ENCODE measurements at places on chromosomes 3 and 15.

DNA sequence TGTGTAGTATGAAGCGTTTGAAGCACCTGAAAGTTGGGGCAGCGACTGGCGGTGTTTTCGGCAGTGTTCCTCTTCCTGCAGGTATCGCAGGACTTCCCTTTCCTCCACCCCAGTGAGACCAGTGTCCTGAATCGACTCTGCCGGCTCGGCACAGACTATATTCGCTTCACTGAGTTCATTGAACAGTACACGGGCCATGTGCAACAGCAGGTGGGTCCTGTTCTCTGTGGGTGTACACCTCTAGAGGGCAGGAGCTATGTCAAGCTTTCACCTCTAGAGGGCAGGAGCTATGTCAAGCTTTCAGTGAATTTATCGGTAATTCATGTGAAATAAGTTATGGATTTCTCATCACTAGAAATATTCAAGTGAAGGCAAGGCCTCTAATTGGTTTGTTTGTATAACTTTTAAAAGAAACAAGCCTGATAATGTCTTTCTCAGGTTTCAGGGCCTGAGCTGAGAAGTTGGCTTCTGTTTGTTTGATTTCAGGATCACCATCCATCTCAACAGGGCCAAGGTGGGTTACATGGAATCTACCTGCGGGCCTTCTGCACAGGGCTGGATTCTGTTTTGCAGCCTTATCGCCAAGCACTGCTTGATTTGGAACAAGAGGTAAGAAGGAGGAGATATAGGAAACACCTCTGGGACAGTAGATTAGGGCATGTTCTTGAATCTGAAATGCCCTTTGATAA is 5.3 kb downstream of the TUBGCP4 start:
- peak; percentile 77 for DNase-seq

GRCh38 chr3:39639344-39640236 is 169.8 kb upstream of the MYRIP start:
- DNase-seq = no peak

- no peak for DNase-seq
Observed at GRCh38 chr15:51237816-51238215, 100.6 kb downstream of the CYP19A1 start.

GRCh38 chr3:24521420-24522145 is 26.9 kb upstream of the THRB start:
- DNase-seq = peak; percentile 64

DNA sequence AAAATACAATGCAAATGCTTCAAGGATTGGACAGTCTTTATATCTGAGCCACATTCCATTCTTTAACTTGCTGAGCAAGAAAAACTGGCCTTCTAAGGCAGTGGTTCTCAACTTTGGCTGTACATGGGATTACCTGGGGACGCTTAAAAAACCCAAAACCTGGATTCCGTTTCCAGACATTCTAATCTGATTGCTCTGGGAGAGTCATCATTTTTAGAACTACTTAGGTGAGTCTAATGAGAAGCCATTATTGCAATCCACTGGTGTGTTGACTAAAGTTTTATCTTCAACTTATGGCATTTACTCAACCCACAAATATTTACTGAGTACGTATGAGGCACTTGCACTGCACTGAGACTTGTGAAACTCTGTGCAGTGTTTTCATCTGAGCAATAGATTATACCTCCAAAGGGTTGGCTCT is 195.7 kb upstream of the ATP11B start:
- DNase-seq = no peak

GRCh38 chr15:77064539-77065308 is 6.2 kb downstream of the TSPAN3 start:
- DNase-seq = no peak

- DNase-seq = peak; percentile 34
Observed at GRCh38 chr15:48861813-48862431, 16.0 kb upstream of the EID1 start.

DNA sequence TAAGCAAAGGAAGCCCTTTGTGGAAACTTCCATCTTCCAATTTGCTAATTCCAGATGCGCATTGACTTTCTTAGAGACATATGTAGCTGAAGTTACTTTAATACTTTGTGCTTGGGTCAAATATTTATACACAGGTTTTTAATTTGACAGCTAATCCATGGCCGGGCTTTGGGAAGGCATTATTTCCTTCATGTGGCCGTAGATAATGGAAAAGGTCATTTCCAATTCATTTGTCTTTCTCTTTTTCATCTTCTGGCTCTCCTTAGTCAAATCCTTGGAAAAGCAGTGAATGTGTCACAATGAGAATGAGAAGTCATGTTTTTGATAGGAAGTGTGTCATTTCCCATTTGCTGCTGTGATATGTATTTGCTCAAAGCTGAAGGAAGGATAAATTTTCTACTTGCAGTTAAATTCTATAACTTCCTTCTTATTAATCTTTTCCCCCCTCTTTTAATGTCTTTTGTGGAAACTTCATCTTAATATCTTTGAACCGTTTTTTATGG is 323.3 kb downstream of the CLSTN2 start:
- no peak for DNase-seq

DNA sequence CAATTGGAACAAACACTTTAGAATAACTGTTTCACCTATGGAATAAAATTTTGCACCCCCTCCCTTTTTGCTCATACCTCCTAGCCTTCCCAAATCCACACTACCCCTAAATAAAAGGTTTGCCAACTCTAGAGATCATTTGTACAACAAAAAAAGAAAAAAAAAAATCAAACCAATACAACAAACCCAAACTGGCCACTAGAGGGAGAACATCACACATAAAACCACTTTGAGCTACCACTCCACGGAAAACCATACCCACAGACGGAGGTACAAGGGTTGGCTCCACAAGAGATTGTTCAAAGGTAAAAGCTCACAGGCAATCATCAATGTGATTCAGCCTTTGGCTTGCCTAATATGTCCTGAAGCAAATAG is 47.6 kb downstream of the SETMAR start:
- peak; percentile 69 for DNase-seq

DNA sequence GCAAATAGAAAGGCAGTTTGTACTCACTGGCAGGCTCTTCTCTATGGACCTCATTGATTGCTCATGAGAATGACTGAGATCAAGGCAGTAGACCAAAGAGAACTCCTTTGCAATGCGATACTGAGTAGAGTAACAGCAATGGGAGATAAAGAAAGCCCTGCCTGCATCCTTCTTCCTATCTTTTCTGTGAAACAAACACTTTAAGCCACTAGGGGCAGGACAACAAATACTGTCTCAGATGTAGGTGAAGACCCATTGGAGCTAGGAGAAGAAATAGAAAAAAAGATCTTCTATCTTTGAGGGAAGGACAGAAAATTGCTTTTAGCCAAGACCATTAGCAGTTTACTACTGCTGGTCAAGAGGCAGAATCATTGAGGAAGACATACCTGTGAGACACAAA is 117.6 kb upstream of the IGSF10 start:
- DNase-seq = no peak

GRCh38 chr3:170228093-170228766 is 6.0 kb downstream of the PRKCI start:
- no peak for DNase-seq

DNA sequence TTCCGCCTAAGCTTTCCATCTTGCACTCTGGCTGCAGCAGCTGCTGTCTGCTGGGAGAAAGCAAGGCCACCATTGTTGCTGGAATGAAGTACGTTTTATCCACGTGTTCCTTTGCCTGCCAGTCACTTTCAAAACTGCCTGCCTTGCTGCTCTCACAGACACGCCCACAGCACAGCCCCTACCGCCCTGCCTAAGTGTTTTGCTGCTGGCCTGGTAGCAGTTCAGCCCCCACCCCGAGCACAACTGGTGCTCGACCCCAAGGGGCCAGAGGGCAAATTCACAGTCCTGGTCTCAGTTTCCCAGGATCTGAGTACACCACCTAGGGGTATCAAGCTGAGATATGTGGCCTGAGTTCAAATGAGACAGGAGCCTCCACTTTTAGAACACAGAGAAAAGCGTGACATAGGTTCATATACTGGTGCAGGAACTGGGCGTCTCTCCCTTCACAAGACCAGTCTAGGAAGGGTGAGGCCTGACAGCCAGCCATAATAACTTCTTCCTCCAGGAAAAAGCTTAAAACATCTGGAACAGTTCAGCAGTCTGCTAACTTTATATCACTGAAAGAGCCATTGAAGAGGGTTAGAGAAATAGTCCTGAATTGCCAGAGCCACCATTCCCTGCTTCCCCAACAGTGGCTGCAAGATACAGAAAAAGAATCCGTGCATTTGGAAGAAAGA is 1012.3 kb downstream of the ZPLD1 start:
- DNase-seq = no peak

DNA sequence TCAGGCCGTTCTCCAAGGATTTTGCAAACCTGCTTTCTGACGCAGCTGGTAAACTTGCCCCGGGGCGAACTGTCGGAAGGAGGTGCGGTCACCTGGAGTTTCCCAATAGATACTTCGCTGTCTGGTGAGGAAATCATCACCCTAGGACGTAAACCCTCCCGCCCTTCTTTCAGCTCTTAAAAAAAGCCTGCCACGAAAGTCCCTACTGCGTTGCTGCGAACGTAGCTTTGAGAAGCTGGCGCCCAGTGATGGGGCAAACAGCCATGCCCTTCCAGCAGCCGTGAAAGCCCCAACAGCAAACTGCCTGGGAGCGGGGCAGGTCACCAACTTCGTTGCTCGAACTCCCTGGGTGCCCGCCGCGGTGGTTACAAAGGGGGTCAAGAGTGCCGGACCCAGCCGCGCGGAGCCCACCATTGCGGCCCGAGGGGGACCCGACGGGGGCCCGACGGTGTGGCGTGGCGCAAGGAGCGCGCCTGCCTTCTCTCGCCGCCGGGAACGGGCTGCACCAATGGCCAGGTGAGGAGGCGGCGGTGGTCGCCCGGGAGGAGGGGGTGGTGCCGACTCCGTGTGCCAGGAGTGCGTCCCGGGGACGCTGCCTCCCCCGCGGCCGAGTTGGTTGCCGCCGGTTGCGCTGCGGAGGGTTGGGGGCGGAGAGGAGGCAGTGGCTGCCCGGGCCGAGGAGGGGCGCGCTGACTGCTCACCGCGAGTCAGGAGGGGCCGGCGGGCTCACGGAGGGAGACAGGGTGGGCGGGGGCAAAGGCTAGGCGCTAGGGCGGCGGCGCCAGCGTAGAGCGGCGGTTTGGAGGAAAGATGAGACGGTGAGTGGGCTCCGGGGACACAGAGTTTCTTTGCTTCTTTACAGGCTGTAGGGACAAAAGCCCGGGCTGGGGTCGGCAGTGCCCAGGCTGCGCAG is at the start of gene PHLDB2:
Gene PHLDB2, plus strand, starts transcription at position 205 of the 913 bp plus-strand sequence. CDS start 24,813 bp downstream, outside the sequence.
- DNase-seq = peak; percentile 57

- DNase-seq = no peak
Observed at GRCh38 chr3:184262764-184263179, 1.4 kb upstream of the CAMK2N2 start.

- DNase-seq = no peak
Observed at GRCh38 chr3:31793821-31794220, 187.2 kb downstream of the OSBPL10 start.

DNA sequence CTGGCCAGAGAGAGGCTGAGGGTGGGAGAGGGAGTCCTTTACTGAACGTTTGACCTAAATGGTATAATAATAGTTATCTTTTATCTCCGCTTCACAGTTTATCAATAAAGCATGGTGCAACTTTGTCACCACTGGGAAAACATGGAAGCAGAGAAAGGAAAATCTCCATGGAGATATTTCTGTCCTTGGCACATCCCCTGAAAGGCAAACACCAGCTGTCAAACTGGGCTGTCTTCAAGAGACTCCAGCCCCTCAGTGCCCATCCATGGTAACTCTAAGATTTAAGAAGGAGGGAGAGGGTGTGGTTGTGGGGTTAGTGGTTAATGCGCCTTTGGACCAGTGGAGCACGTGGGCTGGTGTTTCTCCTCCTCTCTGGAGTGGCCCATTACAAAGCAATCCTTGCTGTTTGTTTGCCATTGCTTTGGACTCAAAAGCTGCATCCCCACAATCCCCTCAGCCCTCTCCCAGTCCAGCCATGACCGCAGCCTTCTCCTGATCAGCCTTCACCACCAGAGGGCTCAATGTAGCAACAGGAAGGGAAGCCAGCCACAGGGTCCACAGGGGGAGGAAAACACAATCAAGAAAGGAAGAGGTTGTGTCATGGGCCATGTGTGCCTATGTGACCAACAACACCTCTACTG is 38.2 kb upstream of the FAM174B start:
- no peak for DNase-seq

DNA sequence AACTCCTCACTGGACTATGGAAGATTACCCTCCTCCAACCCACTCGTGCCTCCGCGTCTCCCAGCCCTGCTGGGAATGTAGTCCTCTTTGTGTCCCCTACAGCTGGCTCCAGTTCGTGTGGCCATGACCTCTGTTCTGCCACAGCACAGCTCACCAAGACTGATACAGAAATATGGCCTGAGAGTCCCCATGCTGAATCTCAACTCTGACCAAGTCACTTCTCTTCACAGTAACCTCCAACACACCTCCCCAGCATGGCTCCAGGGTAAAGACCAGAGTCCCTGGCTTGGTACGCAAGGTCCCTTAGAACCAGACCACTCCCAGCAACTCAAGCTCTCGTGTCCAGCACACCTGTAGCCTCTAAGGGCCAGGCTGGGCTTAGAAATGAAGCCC is 2.3 kb upstream of the COL7A1 start:
- no peak for DNase-seq

- DNase-seq = no peak
Observed at GRCh38 chr3:186237915-186238314, 124.1 kb downstream of the DGKG start.

DNA sequence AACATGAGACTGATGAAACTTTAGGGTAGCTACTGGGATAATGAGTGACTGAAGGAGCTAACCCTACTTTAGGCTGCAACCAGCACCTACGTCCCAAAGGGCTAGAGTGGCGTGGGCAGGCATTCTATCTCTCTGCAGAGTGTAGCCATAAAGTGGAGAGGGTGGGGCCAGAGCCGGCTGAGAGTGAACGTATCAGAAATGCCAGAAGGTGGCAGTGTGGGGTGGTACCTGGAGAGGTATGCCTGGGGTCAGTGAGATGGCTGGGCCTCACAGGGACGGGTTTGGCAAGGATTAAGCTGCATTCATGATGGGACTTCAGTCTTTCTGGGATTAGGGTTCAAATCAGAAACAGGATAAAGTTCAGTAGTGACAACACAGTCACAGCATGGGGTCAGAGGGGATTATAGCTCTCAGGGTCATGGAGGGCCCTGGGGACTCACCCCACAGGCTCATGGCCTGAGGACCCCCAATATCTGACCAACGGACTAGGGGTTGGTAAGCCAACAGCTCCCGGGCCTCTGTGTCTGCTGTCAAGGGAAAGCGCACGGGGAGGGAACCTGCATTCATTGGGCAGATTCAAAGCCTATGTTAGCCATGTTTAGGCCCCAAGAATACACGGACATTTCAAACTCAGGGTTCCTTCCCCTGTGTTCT is 86.5 kb upstream of the FOXB1 start:
- DNase-seq = peak; percentile 44

Measured in germinal center (tissue), 1 donor.